Nephron progenitor cell (in vitro differentiated cells): ENCODE measurements at places on chromosomes 4 and X.

DNA sequence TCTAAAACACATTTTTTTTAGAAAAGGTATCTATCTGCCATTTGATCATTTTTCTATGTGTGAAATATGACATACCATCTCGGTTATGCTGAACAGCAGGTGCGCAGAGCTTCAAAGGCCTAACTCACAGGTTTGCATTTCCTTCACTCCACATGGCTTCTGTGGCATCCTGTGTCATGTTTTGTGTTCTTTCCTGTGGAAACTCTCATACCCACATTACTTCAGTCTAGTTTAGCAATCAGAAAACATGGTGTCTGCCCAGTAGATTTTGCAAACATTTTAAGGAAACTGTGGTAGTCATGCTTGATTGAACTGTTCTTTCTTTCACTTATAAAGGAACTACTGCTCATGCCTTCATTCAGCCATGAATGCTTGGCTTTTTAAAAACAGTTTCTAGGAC is 11.3 kb upstream of the ARAP2 start:
- no peak for DNase-seq

GRCh38 chr4:151792530-151792929 is 31.7 kb upstream of the GATB start:
- DNase-seq, result no peak

GRCh38 chr4:54318904-54319303 is 89.8 kb downstream of the PDGFRA start:
- DNase-seq, result peak; percentile 36

- DNase-seq, result no peak
Observed at GRCh38 chr4:166838975-166839614, 395.2 kb downstream of the SPOCK3 start.

DNA sequence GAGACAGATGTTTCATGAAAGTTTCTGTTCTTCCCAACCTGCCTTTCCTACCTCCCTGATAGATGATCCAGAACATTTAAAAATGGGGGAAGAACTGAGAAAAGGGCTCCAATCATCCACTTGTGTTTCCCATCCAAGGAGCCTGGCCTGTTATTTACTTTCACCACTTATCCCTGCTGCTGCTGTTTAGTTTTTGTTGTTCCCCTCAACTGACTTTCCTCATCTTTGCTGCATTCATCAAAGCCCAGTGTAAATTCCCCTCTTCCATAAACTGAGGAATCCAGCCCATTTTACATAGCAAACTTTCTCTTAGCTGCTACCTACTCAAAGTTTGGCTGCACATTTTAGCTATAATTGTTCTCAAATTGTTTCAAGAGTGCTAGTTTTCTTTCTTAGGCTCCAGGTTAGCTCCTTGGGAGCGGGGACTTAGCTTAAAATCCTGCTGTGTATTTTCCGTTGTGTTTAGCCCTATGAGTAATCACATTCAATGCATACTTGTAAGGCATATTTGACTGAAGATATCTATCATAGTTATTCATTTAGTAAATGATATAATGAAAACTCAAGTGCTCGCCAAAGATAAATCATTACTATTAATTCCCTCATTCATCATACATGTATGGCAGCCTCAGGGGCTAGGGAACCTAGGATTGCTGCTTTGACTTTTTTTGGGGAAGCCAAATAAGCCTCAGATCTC is 1.4 kb upstream of the PTPN13 start:
- DNase-seq, result no peak

DNA sequence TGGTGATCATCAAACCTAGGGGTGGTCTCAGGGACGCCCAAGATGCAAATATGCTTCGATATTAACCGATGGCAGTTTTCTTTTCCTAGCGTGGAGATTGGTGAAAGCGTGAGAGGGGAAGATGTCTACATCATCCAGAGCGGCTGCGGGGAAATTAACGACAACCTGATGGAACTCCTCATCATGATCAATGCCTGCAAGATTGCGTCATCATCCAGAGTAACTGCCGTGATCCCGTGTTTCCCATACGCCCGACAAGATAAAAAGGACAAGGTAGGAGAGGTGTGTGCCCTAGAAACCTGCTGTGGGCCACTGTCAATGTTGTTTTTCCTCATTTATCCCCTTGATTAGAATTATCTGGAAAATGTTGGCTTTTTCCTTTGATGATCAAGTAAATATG is 7.9 kb downstream of the PRPS2 start:
- DNase-seq, result no peak

DNA sequence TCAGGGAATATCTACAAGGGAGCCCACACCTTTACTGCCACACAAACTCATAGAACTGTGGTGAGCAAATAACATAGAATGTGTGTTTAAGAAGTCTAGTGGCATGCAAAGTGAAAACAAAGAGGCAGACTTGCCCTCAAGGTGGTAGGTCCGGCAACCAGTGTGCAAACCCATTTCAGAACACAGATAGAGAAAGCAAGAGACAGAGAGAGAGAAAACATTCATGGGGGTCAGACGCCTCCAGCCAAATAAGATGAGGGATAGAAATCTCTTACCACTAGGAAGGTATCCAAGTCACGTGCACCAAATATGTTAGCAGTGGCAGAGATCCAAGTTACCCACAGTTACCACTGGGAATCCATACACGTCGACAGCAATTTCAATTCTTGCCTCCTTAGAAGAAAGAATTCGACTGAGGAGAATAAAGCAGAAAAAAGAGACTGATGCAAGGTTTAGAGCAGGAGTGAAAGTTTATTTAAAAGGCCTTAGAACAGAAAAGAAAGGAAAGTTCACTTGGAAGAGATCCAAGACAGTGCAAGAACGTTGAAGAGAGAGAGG is 252.8 kb downstream of the NAP1L3 start:
- no peak for DNase-seq

- DNase-seq, result no peak
Observed at GRCh38 chrX:120718969-120719368, 89.1 kb upstream of the C1GALT1C1 start.

- peak; percentile 84 for DNase-seq
Observed at GRCh38 chr4:183905081-183905592, at the start of gene STOX2. TSS of gene STOX2 (plus strand) at chr4:183905307. CDS start at chr4:183906791, 1,484 bp downstream.

GRCh38 chr4:109979920-109980717 is 67.4 kb downstream of the EGF start:
- no peak for DNase-seq

- DNase-seq, result no peak
Observed at GRCh38 chr4:139876337-139876941, 210.8 kb downstream of the MGST2 start.

DNA sequence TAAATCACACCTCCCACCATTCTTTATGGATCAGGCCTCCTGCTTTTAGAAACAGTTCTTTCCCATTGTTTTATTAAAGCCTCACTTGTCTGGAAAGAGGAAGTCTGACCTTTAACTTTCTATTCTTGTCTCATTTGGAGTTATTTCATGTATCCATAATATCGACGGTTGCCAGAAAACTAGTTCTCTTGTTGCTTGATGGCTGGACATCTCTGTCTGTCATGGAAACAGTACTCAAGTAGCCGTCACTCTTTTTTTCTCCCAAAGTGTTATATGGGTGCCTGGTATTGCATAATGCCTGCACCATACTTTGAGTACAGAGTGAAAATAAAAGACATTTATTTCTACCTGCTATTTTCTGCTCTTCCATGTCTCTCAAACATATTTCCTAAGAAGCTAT is 61.4 kb downstream of the PHEX start:
- no peak for DNase-seq

DNA sequence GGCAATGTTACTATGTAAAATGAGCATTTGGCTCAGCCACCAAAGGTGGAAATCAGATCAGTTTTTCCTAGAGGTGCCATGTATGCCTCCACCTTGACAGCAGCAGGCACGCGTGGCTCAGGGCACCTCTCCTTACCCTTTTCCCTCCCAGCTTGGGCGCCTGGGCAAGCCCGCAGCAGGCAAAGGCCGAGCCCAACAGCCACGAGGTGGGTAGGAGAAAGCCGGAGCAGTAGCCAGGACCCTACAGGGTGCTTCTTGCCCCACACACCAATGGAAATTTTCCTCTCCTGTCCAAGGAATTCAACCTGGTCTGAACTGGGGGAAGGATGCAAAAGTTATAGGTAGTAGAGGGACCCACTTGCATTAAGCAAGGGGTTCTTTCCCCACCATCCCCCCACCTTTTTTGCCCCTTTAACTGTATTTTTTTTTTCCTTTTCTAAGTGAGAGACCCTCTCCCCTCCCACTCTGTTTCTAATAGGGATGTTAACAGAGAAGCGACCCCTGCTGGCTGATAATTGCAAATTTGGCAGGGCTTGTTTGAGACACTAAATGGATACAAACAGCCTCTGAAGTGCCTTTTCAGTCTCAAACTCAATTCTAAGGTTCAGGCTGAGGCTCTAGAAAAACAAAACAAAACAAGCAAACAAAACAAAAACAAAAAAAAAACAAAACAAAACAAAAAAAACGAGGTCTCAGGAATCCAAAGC is 895.1 kb downstream of the PCDH18 start:
- DNase-seq, result peak; percentile 50

DNA sequence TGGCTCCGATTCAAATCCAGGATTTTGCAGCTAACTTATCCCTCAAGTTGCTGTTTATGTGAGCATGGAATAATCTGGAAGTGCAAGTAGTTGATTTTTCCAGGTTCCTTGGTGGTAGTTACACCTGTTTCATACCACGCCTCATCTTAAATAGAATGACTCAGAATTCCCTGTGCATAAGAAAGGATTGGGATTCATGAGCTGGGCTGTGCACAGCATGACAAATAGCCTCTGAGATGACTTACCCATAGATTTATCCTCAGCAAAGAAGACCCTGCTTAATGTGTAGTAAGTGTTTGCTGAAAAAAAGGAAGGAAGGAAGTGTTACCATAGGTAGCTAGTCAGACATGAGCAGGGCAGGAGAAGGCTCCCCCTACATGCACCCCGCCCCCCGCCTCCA is 777.7 kb upstream of the ADGRL3 start:
- no peak for DNase-seq

GRCh38 chrX:105646592-105647372 is 175.6 kb upstream of the NRK start:
- no peak for DNase-seq

DNA sequence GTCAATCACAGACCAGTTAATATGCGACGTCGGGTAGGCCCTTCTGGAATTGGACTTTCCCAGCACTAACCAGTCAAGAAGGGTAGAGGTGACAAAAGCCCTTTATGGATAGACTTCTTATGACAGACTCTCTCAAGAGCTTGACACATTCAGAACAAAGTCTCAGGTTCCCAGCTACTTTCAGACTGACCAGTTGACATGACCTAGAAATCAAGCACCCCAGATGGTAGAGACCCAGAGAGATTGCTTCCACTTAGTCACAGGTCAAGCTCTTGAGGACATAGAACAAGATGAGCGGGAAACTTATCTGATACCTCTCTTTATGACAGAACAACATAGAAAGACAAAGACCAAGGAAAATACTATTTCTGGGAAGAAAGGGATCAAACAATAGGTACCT is 21.4 kb upstream of the HERC6 start:
- no peak for DNase-seq

DNA sequence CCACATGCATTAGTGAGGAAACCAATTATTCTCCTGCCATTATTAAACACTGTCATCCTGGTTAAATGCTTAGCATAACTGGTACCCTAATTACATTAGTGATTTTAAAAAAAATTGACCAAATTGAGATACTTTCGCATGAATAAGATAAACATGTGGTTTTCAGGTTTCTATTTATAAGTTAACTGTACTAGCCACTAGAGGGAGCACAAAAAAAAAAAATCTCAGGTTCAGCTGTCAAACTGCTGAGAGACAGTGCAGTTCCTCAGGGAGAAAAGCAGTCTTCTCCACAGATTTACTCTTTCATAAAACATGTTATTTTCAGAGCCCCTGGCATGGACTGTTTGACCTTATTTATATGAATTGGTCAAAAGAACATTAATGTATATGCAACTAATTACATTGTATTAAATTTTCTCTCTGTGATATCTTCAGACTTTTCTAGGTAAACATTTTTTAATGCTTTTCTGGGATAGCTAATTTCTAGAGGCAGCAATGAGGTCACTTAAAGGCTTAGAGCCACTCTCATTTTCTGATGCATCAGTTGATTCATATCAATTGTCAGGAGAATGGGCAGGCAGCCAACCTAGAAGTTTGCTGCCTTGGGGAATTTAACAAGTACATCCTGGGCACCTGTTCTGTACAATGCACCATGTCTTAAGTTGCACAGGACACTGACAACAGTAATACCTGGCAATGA is 167.5 kb downstream of the CDS1 start:
- DNase-seq, result no peak

- no peak for DNase-seq
Observed at GRCh38 chr4:3114377-3114776, 39.9 kb downstream of the HTT start.

DNA sequence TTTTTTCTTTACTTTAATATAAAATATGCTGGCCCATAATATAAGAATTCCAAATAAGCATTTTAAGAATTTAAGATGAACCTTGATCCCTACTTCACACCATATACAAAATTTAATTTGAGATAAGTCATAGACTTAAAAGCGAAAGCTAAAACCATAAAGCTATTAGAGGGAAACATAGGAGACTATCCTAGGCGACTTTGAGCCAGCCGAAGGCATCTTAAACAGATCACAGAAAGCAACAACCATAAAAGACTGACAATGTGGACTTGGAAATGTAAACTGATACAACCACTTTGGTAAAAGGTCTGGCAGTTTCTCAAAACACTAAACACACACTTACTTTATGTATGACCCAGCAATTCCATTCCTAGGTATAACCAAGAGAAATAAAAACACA is 125.0 kb downstream of the EFHC2 start:
- DNase-seq, result no peak

DNA sequence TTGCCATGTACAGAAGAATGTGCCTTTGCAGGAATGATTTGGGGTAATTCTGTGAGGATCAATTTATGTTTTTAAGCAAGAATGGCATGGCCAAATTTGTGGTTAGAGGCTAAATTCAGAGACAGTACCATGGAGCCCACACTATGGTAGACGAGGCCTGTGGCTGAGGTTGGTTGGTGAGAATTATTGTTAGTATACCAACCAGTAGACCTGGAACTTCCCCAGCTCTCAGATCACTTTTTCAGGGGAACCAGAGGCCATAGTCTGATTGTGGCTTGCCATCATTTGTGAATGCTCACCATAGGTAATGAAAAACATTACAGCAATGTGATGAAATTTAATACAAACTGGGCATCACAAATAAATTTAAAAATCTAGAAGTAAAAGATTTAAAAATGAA is 56.3 kb downstream of the SHISA3 start:
- DNase-seq, result no peak

- DNase-seq, result no peak
Observed at GRCh38 chr4:162104459-162105124, 59.2 kb downstream of the FSTL5 start.
